ENCODE measurements at places on chromosomes 2 and 18.

DNA sequence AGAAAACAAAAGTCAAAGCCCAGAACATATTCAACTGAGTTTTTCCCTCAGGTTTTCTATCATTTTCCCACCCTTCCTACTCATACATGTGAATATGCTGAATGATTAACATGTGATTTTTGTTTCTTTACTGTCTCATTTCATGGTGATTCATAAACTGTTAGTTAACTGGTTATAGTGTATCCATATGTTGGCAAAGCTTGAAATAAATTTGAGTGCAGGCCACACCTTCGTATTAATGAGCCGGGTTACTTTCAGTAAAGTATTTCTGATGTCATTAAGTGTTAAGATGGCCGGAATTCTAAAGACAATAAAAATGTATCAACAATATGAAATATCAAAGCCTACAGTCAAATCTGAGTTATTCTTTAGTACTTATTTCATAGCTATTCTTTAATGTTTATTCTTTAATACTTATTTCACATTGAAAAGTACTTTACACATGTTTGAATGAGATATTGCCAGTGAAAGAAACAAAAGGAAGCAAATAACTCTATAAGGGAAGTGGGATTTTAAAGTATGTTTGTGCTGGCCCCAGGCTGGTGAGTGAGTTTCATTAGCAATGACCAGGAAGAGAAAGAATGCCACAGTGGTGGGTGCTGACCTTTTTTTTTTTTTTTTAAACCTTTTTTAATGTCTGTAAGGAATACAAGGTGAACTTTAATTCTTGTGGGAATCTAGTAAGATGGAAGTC is 178.6 kb downstream of the NEDD4L start:
- no peak for DNase-seq

GRCh38 chr18:10349561-10349960 is 104.9 kb upstream of the APCDD1 start:
- no peak for DNase-seq

DNA sequence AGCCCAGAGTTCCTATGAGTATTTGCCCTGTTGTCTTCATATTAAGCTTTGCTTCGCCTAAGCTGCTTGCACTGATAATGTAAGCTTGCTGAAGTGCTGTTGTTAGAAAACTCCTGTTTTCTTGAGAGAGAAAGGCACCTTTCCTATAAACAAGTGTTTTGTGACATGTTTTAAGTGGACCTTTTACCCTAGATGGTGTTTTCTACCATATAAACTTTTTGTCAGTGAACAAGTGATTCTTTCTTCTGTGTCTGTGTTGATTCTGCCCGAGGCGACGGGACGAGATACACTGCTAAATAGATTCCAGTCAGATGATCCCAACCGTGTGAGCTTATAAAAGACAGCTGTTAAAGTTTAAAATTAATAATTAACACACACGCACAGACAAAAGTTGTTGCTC is 24.1 kb downstream of the CABLES1 start:
- no peak for DNase-seq

- no peak for DNase-seq
Observed at GRCh38 chr18:56161566-56162260, 476.7 kb downstream of the TXNL1 start.

DNA sequence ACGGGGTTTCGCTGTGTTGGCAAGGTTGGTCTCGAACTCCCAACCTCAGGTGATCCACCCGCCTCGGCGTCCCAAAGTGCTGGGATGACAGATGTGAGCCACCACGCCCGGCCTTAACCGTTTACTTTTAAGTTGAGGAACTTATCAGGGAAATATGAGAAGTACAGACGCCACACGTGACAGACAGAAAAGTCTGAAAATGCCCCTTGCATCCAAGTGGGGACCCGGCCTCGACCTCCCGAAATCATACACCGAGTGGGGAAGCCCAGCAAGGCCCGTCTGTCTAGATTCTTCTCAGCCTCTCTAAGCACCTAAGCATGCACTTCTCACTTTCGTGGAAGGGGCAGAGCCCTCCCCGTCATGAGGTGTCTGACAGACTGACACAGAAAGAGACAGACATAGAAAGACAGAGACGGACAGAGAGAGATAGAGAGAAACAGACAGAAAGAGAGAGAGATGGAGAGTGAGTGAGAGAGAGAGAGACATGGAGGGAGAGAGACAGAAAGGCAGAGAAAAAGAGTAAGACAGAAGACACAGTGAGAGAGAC is 107.3 kb upstream of the ANKRD30BL start:
- DNase-seq = no peak

GRCh38 chr2:32910883-32911598 is 35.7 kb upstream of the LTBP1 start:
- no peak for DNase-seq

DNA sequence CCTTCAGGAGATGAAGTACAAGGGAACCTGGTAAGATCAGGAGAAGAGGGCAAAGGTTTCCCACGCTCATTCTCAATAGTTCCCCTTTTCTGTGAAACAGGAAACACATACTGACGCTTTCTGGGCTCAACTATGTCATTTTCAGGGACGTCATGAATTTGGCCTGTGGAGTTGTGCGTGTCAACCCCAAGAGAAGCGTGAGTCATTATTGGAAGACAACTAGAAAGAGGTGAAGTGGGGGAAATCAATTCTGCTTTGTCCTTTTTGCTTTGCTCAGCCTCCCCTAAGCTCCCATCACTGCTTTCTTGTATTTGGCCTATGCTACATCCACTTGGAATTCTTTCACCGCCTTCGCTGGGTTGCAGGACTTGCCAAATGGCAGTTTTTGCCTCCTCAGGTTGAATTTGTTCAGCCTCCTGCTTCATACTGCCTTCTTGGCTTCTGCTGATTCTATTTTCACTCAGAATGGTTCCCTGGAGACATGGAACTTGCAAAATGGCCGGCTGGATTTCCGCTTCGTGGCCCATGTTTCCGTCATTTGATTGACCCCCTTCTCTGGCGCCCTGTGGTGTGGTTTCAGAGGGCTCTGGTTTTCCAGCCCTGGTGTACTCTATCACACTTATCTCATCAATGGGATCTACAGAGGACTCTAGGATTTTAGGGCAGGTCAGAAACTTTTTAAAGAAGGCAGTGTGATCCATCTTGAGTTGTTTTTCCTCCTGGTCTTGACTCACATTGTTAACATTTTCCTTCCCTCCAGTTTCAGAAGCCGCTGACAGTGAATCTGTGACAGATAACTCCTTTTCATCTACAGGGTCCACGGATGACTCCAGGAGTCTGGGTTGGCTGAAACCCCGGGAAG is 93.3 kb downstream of the ALPK2 start:
- DNase-seq = no peak

DNA sequence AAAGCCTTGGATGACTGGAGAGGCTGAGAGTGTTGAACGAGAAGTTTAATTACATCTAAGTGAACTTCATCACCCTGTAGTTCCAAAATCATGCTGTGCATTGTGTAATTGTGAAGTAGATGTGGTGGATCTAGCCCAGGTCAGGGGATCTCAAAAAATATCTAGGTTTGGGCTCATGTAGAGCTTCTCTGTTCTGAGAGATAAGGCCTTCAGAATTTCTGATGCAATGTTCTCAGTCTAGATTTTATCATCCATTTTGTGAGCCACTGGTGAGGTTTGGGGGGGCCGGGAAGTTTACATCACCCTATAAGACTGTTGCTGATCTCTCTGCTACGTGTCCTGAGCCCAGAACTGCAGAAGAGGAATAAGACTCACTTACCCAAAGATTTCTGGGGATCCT is 719.4 kb downstream of the SOCS6 start:
- no peak for DNase-seq

- no peak for DNase-seq
Observed at GRCh38 chr2:69565431-69565839, 78.1 kb downstream of the AAK1 start.

- DNase-seq = no peak
Observed at GRCh38 chr2:185466915-185467314, 271.7 kb upstream of the FSIP2 start.

All from left forelimb (tissue), 1 donor.